ENCODE measurements at places on chromosomes 4 and X.

- peak; percentile 56 for DNase-seq
These were observed 893 bp upstream of the SEPTIN11 start for GRCh38 chr4:76948443-76949275.

DNA sequence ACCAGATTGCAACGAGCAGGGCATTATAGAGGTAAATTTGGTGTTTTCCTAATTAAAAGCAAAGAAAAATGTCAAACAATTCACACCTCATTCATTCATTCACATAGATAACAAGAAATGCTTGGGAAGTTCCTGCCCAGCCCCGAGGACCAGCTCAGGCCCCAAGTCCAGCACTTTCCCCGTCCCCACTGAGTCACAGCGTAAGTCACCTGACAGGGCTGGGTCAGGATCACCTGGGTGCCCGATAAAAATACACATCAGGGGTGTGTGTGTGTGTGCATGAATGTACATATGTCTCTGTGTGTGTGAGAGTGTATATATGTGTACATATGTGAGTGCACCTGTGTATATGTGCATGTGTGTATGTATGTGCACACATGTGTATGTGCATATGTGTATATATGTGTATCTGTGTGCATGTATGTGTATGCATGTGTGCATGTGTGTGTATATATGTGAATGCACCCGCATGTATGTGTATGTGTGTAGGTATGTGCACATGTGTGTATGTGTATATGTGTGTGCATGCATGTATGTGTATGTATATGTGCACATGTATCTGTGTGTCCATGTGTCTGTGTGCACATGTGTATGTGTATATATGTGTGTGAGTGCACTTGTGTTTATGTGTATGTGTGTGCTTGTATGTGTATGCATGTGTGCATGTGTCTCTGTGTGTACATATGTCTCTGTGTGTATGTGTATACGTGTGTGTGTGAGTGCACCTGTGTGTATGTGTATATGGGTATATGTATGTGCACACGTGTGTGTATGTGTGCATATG is 18.6 kb upstream of the SH3TC1 start:
- no peak for DNase-seq

- DNase-seq = no peak
These were observed 963 bp upstream of the USO1 start for GRCh38 chr4:75723163-75724065.

- DNase-seq = no peak
These were observed 11.4 kb downstream of the TMSB4X start for GRCh38 chrX:12986164-12986779.

GRCh38 chr4:145545538-145546174 is 64.0 kb downstream of the SMAD1 start:
- no peak for DNase-seq

DNA sequence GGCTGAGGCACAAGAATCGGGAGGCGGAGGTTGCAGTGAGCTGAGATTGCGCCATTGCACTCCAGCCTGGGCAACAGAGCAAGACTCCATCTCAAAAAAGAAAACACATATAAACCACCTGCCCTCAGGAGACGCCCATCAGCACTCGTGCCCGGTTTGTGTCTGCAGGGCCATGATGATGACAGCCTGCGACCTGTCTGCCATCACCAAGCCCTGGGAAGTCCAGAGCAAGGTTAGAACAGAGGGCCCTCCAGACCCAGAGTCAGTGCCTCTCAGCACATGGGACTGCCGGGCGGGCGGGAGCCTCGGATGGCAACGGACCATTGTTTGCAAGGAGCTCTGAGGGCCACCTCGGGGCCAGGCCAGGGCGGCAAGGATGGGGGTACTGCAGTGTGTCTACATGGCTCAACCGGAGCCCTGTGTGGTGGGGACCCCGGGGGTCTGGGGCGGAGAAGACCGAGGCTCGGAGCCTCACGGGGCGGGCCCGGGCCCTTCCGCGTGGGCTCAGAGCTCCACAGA is 9.3 kb downstream of the ATP5ME start:
- no peak for DNase-seq

GRCh38 chrX:143455046-143455445 is 62.2 kb downstream of the SPANXN3 start:
- no peak for DNase-seq

GRCh38 chr4:93748373-93749291 is 79.9 kb upstream of the ATOH1 start:
- no peak for DNase-seq

DNA sequence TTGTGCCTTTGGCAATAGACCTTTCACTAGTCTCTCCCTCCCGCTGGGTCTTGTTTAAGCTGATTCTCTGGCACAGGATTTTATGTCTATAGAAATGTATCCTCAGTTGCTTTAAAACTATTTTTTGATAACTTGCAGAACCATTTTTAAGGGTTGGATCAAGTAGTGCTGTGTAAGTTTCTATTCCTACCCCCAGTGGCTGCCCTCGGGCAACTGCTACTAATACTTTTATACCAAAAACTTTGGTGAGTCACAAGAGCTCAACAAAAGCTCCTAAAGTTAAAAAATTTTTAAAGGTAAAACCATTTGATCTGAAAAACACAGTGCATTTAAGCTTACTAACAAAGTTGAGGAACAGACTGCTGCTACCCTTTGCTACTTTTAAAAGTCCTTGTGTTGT is 1460.6 kb upstream of the PCDH7 start:
- DNase-seq = no peak

DNA sequence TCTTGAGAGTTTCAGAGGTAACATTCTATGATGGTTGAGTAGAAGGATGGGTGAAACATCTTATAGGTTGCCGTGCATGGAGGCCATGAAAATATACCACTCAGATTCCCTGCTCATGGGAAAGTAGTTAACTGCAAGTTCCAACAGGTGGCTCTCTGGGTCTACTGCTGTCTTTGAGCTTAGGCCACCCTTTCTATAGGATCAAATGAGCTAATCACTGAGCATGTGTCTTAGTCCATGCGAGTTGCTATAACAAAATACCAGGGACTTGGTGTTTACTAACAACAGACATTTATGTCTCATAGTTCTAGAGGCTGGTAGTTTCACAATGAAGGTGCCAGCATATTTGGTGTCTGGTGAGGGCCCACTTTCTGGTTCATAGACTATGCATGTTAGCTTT is 144.8 kb upstream of the UNC5C start:
- DNase-seq = no peak

DNA sequence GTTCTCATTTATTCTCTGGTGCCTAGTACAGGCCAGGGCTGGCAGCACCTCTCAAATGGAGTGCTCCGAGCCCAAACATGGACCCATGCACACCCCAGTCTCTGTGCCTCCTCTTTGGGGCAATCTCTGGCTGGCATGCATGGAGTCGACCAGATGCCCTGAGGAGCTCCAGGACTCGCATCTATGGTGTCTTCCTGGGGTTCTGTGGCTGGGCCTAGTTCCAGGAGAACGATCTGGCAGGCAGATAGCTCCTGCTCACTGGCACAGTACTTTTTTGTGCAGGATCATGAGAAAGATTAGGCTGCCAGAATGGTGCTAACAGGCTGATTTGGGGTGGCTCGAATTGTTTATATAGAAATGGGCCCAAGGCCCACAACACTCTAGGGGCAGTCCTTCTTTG is 72.0 kb upstream of the PJA1 start:
- DNase-seq = no peak

GRCh38 chr4:16233569-16234177 is 7.4 kb upstream of the TAPT1 start:
- no peak for DNase-seq

DNA sequence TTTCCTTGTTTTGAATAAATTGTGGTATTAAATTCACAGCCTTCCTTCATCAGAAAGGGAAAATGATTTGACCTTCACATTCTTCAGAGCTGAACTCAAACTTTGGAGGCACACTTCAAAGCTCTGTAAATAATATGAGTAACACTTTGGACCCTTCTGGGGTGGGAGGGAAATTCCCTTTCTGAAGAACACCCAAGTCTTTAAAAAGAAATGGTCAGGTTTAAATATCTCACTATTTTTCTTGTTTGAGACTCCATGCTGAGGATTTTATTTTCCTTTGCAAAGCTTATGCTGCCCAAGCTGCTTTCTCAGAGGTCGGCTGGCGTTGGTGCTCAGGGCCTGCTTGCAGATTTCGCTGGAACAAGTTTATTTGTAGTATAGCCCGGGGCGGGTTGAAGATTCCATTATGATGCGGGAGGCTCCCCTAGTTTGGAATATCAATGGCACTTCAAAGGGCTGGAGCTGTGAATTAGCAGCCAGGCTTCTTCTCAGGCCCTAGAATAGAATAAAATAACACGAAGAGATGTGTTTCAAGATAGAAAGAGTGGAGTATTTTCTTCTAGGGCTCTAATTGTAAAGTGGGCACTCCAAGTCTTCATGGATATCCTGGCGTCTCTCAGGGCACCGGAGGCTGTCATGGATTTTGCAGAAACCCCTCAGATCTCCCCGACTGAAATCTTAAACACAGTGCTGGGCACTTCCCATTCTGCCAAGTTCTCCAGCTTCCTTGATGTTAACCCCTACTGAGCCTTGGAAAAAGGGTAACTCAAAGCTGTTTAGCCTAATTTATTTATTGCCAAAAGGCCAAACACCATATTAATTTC is 315.6 kb downstream of the GPAT3 start:
- no peak for DNase-seq

DNA sequence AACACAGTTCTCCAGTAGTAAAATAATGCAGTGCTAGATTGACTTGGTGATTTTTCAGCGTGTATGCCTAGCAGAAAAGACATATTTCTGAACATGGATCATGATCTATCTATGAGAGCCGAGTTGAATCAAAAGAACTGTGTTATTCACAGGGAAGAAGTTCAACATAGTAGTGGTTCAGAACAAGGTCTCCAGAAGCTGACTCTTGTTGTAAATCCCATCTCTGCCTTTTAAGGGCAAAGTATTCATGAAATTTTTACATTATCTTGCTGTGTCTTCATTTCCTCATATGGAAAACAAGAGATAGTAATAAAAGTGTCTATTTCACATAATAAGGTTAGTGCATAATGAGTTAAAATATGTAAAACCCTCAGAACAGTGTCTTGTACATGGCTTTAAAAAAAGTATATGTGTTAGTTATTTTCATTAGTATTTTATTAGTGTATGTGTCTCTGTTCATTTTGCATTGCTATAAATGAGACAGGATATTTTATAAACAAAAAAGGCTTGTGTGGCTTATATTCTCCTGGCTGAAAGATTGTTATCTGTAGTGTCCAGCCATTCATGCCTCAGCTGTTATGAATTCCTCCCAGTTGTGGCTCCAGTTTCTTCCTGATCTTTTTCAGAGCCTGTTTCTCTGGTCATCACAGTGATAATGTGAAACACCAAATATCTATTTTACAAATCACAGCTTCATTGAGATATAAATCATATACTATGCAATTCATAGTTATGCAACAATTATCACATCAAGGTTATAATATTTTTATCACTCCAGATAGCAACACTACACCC is 1351.2 kb downstream of the STIM2 start:
- no peak for DNase-seq

DNA sequence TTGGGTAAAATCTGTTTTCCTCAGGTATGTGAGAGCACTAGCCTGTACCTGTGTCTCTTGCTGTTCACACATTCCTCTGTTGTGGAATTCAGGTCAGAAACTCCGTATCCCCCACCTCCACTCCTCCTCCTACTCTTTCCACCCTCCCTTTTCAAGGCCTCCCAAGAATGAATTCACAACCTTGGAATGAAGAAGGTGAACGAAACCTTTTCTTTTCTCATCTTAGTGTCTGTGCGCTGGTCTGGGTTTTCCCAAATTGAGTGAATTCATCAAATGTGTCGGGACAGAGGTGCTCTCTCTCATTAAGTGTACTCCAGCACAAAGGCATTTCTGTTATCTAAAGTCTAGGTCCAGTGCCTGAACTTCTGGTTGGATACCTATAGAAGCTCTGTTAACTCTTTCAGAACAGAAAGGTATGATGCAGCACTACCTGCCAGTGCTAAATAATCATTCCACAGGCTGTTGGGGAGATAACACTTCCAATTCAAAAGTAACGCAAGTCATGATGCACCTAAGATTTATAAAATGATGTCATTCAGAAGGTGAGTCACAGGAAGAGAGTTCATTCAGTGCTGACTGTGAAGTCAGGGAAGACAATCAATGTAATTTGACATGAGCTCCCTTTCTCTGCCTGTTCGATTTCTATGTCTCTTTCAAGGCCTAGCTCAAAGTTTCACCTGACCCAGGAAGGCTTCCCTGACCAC is 41.9 kb downstream of the COL4A6 start:
- no peak for DNase-seq

DNA sequence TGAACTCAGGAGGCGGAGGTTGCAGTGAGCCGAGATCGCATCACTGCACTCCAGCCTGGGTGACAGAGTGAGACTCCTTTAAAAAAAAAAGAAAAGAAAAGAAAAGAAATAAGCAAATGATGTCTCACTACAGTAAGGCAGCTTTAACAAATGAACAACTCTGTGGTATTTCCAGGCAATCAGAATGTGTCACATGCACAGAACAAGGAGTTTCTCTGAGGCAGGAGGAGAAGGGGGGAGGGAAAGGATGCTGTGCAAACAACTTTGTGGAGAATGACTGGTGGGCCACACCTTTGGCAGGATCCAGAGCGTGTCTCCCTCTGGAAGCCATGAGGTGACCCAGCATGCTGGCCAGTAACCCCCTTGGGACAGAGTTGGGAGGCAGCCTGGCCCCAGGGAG is 57.6 kb downstream of the RAI2 start:
- DNase-seq = no peak

DNA sequence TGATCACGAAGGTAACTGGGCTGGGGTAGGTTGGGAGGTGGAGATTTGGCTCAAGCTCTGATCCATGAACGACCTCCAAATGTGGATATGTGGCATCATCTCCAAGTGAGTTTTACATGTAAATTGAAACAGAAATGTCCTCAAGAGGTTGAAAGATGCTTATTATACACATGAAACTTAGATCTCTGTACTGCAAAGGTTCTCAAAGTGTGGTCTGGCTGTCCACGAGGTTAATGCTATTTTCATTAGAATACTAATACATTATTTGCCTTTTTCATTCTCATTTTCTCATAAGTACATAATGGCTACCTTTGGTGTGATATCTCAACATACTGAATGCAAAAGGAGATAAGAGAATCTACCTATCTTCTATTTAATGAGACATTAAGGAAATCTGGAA is 198.2 kb downstream of the RASL11B start:
- no peak for DNase-seq

GRCh38 chr4:125350470-125351135 is 35.8 kb downstream of the FAT4 start:
- no peak for DNase-seq

- no peak for DNase-seq
These were observed 934.5 kb upstream of the TENM3 start for GRCh38 chr4:181308476-181309312.

DNA sequence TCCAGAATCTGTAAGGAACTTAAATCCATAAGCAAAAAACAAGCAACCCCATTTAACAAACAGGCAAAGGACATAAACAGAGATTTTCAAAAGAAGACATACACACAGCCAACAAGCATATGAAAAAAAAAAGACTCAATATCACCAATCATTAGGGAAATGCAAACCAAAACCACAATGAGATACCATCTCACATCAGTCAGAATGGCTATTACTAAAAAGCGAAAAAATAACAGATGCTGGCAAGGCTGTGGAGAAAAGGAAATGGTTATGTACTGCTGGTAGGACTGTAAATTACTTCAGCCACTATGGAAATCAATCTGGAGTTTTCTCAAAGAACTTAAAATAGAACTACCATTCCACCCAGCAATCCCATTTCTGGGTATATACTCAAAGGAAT is 156.8 kb upstream of the RADX start:
- no peak for DNase-seq

GRCh38 chrX:34624416-34624815 is 32.7 kb downstream of the TMEM47 start:
- no peak for DNase-seq

All from stimulated activated CD4-positive, alpha-beta T cell treated with anti-CD3 and anti-CD28 coated beads, Interleukin-1b, Interleukin-23, amount 100 ng/mL, for 4 hours (primary cell).